CD4-positive, CD25-positive, alpha-beta regulatory T cell (primary cell): ENCODE measurements at places on chromosomes 6 and 20. TPM values are rescaled to one million over a fixed set of nuclear protein-coding genes. Genes with fewer than 3 reads are reported as not detected.

- H3K4me1 ChIP-seq, result no peaks in the 10 kb centered on the region
- no peak overlapping the region for H3K4me3 ChIP-seq
- no peaks in the 10 kb centered on the region for H3K36me3 ChIP-seq
These were observed 116.4 kb downstream of the KIF6 start for GRCh38 chr6:39608652-39609345.

Gene TMEM200A
- 1.1 TPM for total RNA-seq

DNA sequence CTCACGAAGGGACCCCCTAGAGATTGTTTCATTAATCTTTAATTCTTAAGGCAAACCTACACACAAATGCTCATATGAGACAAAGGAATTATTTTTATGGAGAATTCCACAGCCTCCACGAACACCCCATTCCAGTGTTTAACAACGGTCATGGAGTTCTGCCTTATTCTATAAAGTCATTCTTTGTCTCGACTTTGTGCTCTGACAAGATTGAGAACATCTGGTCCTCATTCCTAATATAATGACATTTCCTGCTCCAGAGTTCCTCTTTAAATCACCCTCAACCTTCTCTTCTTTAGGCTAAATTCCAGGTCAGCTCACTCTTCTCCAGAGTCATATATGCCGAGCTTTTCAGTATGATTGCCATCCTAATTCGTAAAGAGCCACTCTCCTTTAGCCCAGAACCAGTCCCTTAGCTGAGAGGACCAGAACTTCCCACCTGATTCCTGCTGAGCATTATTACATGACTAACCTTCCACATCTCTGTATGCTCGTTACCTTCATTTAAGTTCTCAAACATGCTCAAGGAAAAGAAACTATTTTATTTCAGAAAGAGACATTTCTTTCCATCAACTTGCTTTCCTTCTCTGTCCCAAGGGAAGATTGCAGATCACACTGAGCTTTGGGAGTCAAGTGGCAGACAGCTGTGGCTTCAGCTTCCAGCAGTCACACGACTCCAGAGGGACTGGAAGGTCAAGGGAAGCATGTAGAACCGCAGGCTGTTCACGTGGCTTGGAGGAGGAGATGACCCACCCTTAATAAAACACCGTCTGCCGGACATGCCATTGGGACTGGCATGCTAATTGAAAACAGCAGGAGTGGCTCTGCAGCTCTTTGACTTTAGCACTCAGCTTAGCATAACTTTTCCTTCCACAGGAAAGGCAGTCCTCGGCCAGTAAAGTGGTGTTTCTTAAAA, 467.1 kb upstream of the HSF2 start:
- no peaks in the 10 kb centered on the region for H3K4me1 ChIP-seq
- no peak overlapping the region for H3K27ac ChIP-seq
- no peaks in the 10 kb centered on the region for H3K27me3 ChIP-seq
- H3K4me3 ChIP-seq, result no peak overlapping the region

DNA sequence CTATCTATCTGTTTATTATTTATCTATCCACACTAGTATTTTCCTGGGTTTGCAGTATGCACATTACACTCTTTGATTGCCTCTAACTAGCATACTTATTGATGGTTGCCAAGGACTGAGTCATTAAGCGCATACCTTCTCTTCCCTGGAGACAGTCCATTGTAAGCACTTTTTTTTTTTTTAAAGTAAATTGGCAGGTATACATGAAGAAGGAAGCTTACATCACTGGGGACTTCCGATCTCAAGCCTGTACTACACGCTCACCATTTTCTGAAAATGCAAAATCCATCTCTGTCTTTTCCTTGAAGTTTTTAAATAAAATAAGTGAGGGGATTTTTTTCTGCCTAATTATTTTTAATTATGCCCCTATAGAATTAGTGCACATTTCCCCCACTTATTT, 63.5 kb downstream of the HMGN3 start:
- DNase-seq, result no peak
- H3K4me1 ChIP-seq, result no peaks in the 10 kb centered on the region
- no peak overlapping the region for H3K27ac ChIP-seq
- H3K27me3 ChIP-seq, result no peaks in the 10 kb centered on the region
- H3K4me3 ChIP-seq, result no peak overlapping the region
- no peaks in the 10 kb centered on the region for H3K36me3 ChIP-seq

Gene RIMS4
- total RNA-seq, result not detected

DNA sequence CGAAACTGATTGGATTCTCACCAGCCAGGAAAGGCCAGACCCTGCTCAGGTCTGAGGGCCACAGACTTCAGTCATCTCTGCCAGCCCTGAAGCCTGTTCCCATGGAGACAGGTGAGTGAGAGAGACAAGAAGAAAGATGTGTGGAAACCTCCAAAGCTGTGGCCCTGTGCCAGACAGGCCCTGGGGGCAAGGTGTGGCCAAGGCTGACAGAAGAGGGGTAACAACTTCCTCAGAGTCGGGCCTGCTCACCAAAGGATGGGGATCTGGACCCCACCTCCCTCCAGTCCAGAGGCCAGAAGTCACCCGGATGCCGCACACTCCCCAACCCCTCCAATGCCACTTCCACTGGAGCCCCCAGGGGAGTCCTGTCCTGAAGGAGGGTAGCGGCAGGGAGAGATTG, 73.6 kb downstream of the MDGA1 start:
- no peaks in the 10 kb centered on the region for H3K36me3 ChIP-seq
- H3K4me3 ChIP-seq, result no peak overlapping the region
- no peaks in the 10 kb centered on the region for H3K27me3 ChIP-seq

DNA sequence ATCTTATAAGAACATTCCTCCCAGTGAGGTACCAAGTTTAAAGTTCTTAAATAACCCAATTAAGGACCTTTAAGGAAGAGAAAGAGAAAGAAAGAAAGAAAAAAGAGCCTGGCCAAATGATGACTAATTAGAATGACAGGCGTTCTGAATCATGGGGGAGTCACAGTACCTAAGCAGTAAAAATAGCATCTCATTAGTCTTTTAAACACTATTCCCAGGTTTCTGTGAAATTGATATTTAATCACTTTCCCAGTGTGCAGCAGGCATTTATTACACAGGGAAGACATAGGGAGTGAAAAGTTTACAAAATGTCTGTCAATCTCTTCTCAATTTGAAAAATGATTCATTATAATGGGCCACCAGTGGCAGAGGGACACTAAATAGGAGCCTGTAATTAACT, 251.4 kb upstream of the MANEA start:
- H3K36me3 ChIP-seq, result no peaks in the 10 kb centered on the region
- no peak for DNase-seq
- H3K27ac ChIP-seq, result no peak overlapping the region
- no peak overlapping the region for H3K4me3 ChIP-seq
- H3K27me3 ChIP-seq, result no peaks in the 10 kb centered on the region
- H3K4me1 ChIP-seq, result no peaks in the 10 kb centered on the region

GRCh38 chr20:19706463-19706862, 51.6 kb upstream of the RIN2 start:
- no peak overlapping the region for H3K27ac ChIP-seq
- H3K27me3 ChIP-seq, result no peaks in the 10 kb centered on the region

Gene GPLD1
- total RNA-seq, result 1.7 TPM

DNA sequence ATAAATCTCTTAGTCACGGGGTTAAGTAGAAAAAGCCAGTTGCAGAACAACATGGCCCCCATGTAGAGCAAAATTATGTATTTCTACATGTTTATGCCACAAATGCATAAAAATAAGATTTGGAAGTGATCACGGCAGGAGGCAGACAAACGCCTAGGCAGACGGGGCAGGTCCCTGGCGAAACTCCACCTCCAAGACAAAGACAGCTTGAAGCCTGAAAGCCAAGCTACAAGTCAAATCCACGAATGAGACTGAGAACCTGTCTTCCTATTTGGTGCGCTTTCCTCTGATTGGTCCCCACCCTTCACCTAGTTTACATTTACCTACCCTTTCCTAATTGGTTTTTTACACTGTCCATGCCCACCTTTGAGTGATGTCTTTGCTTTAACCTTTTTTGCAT, 28.7 kb upstream of the AHCY start:
- DNase-seq, result no peak
- H3K27ac ChIP-seq, result no peak overlapping the region
- H3K27me3 ChIP-seq, result no peaks in the 10 kb centered on the region
- no peak overlapping the region for H3K4me3 ChIP-seq

DNA sequence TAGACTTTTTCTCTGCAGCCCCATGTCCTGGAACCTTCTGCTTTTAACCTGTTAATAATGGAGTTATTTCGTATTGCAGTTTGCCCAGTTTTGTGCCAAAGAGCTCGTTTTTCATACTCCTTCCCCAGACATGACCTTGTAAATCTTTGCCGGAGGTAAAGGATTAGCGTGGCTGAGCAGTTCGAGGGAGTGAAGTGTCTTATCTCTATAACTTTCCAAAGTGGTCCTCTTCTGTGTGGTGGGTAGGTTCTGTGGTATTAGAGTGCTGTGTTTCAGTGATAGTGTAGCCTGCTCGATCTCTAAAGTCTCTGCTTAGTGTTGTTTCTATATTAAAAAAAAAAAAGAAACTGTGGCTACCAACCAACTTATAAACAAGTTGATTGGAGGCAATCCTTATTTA, 67.5 kb downstream of the FARS2 start:
- H3K4me3 ChIP-seq, result no peak overlapping the region
- peaks cover 3% of the 10 kb centered on the region for H3K36me3 ChIP-seq
- no peak overlapping the region for H3K27ac ChIP-seq

Gene E2F1
- 3.1 TPM for total RNA-seq

Gene C6orf15
- not detected for total RNA-seq

DNA sequence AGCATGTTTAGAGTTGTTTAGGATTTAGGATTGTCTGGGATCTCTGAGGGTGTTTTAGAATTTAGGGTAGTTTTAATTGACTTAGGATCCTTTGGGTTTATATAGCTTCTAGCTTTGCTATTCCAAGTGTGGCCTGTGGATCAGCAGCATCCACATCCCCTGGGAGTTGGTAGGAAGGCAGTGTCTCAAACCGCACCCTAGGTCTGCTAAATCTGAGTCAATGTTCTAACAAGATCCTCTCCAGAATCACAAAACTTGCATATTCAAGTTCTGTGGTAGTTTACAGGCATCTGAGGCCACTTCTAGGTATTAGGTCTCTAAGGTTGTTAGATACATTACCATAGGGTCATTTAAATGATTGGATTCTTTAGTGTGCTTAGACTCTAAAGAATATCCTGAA, 48.3 kb downstream of the PRND start:
- peaks cover 1% of the 10 kb centered on the region for H3K27me3 ChIP-seq
- no peaks in the 10 kb centered on the region for H3K4me1 ChIP-seq
- H3K27ac ChIP-seq, result no peak overlapping the region
- no peaks in the 10 kb centered on the region for H3K36me3 ChIP-seq
- no peak for DNase-seq
- H3K4me3 ChIP-seq, result no peak overlapping the region

Gene BTBD9
- 79.7 TPM for total RNA-seq
